ENCODE measurements at places on chromosomes 12 and 14.

DNA sequence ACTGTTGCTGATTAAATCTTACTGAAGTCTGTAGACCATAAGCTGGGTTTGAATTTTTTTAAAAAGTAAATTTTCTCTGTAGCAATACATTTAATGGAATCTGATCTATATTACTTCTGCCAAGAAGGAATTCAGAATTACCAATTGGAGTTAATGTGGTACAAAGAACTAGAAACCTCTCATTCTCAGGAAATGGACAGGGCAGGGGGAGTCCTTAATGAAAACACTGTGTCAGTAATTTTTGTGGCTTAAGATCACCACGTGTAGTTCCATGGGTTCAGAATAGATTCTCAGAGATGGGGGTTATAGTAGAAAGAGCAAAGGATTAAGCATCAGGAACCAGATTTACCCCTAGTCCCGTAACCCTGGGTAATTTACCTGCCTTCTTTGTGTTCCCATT lies 30.3 kb downstream of the FBXL14 start:
- no peak overlapping the region for H3K4me3 ChIP-seq
- H3K27me3 ChIP-seq: no peaks in the 10 kb centered on the region
- no peak overlapping the region for H3K27ac ChIP-seq
- DNase-seq: no peak
- no peaks in the 10 kb centered on the region for H3K4me1 ChIP-seq

DNA sequence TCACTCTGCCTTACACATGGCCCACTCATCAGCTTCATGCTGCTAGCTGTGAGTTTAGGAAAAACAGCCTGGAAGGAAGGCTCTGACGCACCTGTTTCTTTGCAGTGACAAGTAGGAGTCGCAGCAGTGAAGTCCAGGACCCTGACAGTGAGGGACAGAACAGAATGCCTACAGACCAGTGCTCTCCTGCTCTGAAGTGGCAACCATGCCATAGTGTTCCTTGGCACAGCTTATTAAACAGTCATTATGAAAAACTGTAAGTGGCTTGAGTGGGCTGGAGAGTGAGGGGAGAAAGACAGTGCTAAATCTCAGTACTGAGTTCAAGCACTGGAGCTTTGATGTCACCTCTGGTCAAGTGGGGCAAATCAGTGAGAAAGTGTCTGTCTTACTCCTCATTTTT lies 61.7 kb downstream of the MYRFL start:
- H3K4me1 ChIP-seq: no peaks in the 10 kb centered on the region

DNA sequence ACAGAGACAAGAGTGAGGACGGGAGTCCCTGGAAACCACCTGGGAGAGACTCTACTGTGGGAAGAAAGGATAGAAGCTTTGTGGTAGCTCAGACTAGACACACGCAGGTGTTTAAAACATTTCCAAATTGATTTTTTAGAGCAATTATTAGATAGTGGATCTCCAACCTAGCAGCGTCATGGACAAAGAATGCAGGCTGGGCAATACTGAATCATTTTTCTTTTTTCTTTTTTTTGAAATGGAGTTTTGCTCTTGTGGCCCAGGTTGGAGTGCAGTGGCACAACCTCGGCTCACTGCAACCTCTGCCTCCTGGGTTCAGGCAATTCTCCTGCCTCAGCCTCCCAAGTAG lies 13.1 kb downstream of the GPR132 start:
- no peak overlapping the region for H3K27ac ChIP-seq
- no peaks in the 10 kb centered on the region for H3K36me3 ChIP-seq
- no peaks in the 10 kb centered on the region for H3K4me1 ChIP-seq
- no peak for DNase-seq
- no peaks in the 10 kb centered on the region for H3K27me3 ChIP-seq

DNA sequence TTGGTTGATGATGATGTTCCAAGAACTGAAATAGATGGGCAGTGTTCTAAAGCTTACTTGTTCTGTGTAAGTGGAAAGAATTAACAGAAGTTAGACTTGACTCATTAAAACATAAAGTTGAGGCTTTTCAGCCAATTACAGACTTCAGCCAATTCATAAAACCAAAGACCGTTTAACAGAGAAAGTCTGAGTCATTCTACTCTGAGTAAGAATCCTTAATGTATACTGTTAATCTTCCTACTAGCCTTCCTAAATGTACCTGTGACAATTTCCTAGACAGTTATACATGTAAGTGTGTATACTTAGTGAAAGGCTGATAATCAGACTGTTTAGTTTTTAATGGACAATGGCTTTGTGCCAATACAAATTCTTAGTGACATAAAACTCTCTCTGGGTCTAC lies 681.0 kb downstream of the RPL10L start:
- no peak overlapping the region for H3K27ac ChIP-seq
- no peaks in the 10 kb centered on the region for H3K4me1 ChIP-seq
- no peak for DNase-seq
- no peaks in the 10 kb centered on the region for H3K36me3 ChIP-seq
- H3K4me3 ChIP-seq: no peak overlapping the region

- DNase-seq: no peak
- H3K27ac ChIP-seq: peak overlapping the region; percentile 46
- peaks cover 6% of the 10 kb centered on the region for H3K36me3 ChIP-seq
- H3K4me3 ChIP-seq: no peak overlapping the region
- H3K27me3 ChIP-seq: no peaks in the 10 kb centered on the region
These were observed 9.7 kb downstream of the MLXIP start for GRCh38 chr12:122088179-122088810.

DNA sequence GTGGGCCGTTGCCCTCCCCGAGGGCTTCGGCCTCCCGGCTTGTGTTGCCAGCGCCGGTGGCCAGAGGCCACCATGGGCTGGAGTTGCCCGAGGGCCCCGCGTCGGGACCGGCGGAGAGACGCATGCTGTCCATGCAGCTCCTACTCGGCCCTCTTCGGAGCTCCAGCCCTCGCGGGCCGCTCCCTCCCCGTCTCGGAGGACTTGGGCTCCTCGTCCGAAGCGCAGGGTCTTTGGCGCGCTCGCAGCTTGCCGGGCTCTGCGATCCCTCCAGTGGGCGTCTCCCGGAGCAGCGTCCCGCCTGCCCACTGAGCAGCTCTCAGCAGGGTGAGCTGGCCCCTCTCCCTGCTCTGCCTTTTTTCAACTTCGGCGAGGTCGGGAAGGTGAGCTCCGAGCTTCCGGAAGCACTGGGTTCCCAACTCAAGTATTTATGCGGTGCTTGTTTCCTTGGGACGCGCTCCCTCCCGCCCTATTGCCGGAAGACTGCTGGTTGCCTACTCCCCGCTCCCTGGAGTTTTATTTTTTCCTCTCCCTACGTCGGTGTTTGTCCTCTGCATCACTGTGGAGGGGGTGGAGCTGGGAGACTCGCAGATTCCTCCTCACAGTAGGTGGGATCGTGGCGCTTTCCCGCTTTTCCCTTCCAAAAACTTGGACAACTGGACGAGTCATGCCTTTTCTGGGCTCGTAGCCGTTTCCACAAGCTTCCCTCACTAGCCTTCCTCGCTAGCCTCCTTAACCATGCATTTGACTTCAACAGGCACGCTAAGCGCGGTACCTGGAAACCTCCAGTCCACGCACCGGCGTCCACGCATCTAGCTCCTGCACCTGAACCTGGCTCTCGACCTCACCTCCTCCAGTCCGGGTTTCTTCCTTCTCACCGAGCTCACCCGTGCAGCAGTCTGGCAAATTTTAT lies at the start of gene AVPR1A:
TSS of gene AVPR1A (minus strand) at position 489 of the 910 bp plus-strand sequence. CDS start at position 124, 365 bp downstream.
- H3K27ac ChIP-seq: peak within 1 kb of the TSS; percentile 5
- peak within 1 kb of the TSS; percentile 46 for H3K4me3 ChIP-seq
- H3K36me3 ChIP-seq: no peaks in the 10 kb centered on the region
- H3K4me1 ChIP-seq: no peaks in the 10 kb centered on the region

DNA sequence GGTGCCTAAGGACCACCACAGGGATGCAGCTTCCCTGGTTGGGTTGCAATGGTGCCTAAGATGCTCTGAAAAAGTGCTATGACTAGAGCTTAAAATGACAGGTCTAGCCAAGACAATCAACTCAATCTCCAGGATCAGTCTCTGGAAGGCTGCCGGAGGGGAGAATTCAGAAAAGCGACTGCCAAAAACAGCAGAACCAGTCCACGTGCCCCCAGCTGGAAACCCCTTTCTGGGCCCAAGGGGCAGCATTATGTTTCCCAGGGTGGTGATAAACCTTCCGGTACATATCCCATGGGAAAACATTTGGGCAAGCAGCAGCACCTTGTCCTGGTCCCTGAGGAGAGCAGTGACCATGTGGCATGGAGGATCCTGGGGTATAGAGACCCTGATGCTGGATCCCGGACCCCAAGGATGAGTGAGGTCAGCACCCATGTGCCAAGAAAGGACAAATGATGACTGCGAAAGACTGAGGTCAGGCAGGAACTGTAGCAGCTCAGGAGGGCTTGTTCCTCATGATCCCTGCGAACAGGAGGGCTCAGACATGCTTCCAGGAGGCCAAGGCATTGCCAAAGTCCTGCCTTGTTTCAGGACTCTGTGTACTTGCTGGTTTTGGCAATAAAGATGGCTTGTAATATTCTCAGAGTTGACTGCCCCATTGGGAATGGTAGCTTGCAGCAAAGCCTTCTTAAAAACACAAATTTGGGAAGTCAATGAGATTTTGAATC lies 49.9 kb upstream of the LTBP2 start:
- peaks cover 49% of the 10 kb centered on the region for H3K36me3 ChIP-seq
- H3K27ac ChIP-seq: peak overlapping the region; percentile 49
- H3K4me1 ChIP-seq: peaks cover 25% of the 10 kb centered on the region
- peak; percentile 80 for DNase-seq
- H3K4me3 ChIP-seq: no peak overlapping the region

- H3K27ac ChIP-seq: no peak overlapping the region
- no peak for DNase-seq
- no peaks in the 10 kb centered on the region for H3K4me1 ChIP-seq
- H3K27me3 ChIP-seq: no peaks in the 10 kb centered on the region
- no peaks in the 10 kb centered on the region for H3K36me3 ChIP-seq
These were observed 268.1 kb upstream of the RTL1 start for GRCh38 chr14:101171650-101172049.

DNA sequence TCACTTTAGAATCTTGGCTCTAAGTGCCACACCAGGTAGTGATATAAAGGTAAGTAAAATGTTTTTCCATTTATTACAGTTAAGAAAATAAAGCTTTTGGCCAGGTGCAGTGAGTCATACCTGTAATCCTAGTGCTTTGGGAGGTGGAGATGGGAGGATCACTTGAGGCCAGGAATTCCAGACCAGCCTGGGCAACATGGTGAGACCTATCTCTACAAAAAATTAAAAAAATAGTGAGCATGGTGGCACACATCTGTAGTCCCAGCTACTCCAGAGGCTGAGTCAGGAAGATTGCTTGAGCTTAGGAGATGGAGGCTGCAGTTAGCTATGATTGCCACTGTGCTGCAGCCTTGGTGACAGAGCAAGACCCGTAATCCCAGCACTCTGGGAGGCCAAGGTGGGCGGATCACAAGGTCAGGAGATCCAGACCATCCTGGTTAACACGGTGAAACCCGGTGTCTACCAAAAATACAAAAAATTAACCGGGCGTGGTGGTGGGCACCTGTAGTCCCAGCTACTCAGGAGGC lies 5.0 kb downstream of the FANCM start:
- peaks cover 21% of the 10 kb centered on the region for H3K4me1 ChIP-seq
- H3K27ac ChIP-seq: no peak overlapping the region
- no peak for DNase-seq
- no peak overlapping the region for H3K4me3 ChIP-seq

GRCh38 chr12:82970614-82971013 lies 283.9 kb downstream of the TMTC2 start:
- H3K4me1 ChIP-seq: no peaks in the 10 kb centered on the region
- H3K27ac ChIP-seq: no peak overlapping the region
- DNase-seq: no peak

DNA sequence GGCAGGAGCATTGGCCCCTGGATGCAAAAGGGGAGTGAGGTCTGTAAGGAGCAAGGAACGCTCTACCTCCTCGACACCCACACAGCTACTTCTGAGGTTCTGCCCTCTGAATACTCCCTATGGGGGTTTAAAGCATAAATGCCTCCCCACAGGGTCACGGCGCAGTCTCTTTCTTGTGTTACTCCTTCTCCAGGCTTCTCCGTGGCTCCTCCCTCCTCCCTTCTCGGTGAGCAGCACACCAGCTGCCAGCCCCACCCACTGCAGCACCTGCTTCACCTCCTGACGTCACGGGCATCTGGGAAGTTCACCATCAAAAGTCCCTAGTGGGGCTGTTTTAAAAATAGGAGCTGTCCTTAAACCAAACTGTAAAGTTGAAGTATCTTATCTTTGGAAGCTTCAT lies 67.3 kb downstream of the SPTB start:
- H3K27ac ChIP-seq: no peak overlapping the region
- no peak overlapping the region for H3K4me3 ChIP-seq
- no peaks in the 10 kb centered on the region for H3K4me1 ChIP-seq
- H3K27me3 ChIP-seq: no peaks in the 10 kb centered on the region

DNA sequence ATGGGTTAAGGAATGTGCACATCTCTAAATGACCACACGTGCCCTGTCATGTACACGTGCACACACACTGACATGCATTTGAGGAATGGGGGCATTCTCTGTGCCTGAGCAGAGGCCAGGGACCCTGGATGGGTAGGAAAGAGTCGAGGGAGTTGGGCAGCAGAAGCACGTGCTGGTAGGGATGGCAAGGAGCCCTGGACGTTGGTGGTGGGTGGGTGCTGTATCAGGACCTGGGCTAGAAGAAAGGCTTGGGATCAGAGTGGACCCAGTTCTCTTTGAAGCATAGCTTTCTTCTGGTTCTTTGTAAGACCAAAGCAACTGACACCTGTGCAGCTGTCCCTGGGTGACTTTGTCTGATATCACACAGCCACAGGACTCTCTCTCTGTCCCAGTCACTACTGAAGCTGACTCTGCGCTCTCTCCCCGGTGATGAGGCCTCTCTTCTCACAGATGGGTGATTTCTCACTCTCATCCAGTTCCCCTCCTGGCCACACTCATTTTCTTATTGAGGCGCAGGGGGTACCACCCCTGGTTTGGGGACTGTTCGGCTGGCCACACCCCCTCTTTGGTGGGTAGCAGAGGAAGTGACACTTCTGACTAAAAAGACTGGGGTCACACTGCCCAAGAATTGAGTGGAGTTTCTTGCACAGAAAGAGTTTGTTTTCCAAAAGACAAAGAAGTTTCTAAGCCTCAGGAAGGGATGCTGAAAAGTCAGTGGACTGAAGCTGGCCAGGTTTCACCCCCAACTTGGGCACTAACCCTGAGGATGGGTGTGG lies 171.7 kb upstream of the RTL1 start:
- peak; percentile 53 for DNase-seq
- H3K27ac ChIP-seq: no peak overlapping the region
- peaks cover 4% of the 10 kb centered on the region for H3K27me3 ChIP-seq
- no peaks in the 10 kb centered on the region for H3K36me3 ChIP-seq

DNA sequence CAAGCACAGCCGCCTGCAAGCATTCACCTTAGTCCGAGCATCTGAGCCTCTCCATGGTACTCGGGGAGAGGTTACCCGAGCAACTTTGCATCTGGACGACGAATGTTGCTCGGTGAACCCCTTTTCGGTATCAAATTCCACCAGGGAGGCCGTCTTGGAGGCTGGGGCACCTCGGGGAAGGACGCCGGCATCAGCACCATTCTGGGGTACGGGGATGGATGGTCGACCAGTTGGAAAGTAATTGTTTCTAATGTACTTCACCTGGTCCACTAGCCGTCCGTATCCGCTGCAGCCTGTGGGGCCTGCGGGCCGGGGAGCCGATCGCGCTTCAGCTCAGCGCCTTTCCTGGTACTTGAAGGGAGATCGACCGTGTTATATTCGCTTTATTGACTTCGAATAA lies 161.7 kb upstream of the RTL1 start:
- no peaks in the 10 kb centered on the region for H3K4me1 ChIP-seq
- no peaks in the 10 kb centered on the region for H3K36me3 ChIP-seq
- DNase-seq: no peak
- H3K4me3 ChIP-seq: no peak overlapping the region
- H3K27me3 ChIP-seq: no peaks in the 10 kb centered on the region

All from right atrium auricular region (tissue), 2 donors.